DMS79 (cell line): ENCODE measurements at places on chromosomes 6 and 20.

GRCh38 chr6:137005073-137005472 is 39.7 kb downstream of the IL20RA start:
- no peak for DNase-seq

- no peak for DNase-seq
These were observed 236.0 kb downstream of the ADGRG6 start for GRCh38 chr6:142537612-142538478.

- no peak for DNase-seq
These were observed 3.6 kb upstream of the TAAR8 start for GRCh38 chr6:132548746-132549463.

- DNase-seq: no peak
These were observed 28.3 kb downstream of the ZNF831 start for GRCh38 chr20:59191756-59192532.

DNA sequence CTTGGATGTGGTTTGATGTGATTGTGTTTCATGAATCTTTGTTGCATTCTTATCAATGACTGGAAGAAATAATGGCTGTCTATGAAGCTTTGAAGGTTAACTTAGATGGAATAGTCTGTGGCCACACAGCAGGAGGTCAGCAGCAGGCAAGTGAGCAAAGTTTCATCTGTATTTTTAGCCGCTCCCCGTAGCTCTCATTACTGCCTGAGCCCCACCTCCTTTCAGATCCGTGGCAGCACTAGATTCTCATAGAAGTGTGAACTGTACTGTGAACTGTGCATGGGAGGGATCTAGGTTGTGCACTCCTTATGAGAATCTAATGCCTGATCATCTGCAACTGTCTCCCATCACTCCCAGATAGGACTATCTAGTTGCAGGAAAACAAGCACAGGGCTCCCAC is 660.2 kb downstream of the EPHA7 start:
- no peak for DNase-seq

DNA sequence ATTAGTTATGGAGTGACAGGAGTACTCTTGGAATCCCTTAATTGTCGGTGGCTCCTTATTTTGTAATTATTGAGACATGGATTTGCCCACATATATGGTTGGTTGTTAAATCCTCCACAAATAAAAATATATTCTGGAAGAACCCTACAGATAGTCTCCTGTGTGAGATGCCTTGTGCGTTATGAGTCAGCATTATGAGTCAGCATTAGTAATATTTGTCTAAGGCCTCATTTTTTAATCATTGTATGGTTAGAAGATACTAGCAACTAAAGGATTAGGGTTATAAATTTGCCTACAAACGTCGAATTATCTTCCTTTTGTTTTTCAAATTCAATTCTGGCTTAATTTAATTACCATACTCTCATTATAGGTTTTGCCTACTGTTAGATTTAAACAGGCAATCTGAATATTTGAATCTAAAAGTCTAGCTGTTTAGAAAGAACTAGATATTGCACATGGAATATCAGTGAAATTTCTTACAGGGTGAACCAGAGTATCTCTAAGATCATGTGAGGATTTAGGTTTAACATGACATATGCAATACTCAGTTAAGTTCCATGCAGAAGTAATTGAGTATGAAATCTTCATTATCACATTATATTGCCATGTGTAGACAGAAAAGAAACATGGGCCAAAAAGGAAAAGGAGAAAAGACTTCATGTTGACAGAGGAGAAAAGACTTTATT is 5.9 kb downstream of the C6orf58 start:
- no peak for DNase-seq

DNA sequence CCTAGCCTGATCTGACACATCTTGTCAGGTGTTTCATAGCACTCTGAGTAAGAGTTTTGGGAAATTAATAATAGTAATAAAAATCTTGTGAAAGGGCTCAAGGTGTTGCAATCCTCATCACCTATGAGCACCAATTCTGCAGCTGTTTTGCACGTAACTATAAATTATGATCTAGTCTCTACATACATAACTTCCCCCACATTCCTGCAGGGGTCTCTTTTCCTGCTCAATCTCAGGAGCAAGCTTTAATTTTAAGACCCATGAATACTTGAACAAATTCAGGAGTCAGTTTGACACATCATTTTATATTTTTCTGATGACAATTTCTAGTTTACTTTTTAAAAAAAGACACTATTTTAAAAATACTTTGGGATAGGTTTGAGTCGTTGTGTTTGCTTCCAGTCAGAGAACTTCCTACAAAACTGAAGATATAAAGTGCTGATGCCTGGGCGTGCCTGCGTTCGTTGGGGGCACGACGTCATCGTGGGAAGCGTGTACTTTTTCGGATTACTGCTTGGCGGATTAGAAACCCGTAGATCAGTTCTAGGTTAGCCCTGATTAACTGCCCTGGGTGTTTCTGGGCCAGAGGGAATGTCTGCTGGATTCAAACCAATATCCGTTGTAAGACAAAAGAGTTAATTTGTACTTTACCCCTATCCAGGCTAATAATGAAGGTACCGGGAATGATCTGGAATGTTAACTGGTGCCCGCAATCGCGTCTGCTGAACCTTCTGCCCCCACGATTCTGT is 1.0 kb upstream of the E2F3 start:
- no peak for DNase-seq

- no peak for DNase-seq
These were observed 272.9 kb downstream of the ZFAND3 start for GRCh38 chr6:38092465-38092864.

DNA sequence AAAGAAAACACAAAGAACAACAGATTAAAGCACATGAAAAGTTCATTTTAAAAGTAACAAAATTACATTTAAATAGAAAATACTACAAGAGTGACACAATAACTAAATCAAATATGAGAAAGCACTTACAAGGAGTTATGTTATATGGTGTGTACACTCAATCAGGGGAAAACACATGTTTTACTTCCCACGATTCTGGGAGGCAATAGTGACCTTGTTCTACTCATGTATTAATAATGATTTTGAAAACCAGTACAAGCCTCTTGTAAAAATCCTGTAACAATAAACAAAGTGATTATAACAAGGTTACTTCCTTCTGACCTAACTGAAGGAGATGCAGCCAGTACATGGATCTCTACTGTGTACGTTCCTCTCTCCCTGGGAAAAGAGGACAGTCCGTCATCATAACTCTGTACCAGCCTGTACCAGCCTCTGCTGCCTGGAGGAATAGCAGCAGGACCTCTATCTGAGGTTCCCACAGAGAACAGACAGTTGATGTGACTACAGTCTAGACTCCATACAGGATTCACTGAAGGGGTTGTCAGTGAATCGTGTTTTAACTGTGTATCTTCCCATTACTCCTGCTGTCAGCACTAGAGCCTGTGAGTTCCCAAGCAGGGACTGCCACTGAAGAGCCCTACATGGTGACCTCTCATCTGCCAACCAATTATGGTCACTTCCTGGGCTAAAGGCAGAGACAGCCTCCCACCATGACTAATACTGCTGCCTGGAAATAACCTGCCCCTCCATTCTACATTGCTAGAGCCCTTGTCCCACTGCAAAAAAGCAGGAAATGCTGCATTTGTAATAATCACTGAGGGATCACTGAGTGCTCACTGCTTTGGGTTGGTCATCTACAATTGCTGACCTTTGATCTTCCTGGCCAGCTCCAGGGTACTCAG is 149.7 kb downstream of the KIF16B start:
- no peak for DNase-seq

GRCh38 chr6:127518710-127519468 is at the start of gene MTCL3:
Gene MTCL3, minus strand, starts transcription at chr6:127519335.
- DNase-seq: peak; percentile 95

DNA sequence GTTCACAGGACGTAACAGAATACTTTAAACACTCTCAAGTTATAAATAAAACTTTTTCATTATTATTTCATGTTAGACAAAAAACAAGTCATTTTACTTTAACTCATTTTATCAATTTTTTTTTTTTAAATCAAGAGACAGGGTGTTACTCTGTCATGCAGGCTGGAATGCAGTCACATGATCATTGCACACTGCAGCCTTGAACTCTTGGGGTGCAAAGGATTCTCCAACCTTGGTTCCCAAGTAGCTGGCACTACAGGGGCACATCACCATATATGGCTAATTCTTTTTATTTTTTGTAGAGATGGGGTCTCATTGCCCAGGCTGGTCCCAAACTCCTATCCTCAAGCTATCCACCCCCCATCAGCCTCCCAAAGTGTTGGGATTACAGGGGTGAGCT is 14.2 kb downstream of the PLN start:
- no peak for DNase-seq

GRCh38 chr6:6823568-6824224 is 235.2 kb downstream of the LY86 start:
- DNase-seq: no peak

DNA sequence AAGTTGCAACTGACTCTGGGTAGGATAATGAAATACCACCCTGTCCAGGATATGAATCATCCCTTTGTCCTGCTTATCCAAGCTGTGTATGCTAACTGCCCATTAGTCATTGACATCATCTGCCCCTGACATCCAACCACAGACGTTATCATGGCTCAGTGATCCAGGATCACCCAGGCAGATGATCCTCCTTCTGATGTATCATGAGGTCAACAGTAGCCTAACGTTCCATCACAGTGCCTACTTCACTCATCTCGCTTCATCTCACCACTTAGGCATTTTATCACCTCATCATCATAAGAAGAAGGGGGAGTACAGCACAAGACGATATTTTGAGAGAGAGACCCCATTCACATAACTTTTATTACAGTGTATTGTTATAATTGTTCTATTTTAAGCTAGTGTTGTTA is 13.4 kb upstream of the BTN3A2 start:
- no peak for DNase-seq
